DND-41 (cell line): ENCODE measurements at places on chromosomes 16 and 17.

DNA sequence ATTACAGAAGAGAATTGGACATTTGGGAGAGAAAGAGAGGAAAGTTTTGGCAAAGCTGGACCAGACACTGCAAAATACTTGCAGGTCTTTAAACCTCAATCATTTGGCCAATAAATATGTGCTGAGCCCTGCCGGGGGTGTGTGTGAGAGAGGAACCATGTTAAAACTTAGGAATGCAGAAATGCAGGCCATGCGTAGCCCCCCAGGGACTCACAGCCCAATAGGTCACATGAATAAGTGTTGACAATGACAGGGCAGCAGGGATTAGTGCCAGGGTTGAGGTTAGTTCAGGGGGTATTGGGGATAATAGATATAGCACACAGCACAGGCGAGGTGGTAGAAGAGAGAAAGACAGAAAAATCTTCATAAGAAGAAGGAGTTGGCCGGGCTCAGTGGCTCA, 113.3 kb upstream of the ADAMTS18 start:
- no peak for DNase-seq

GRCh38 chr17:16427020-16427419, 11.6 kb downstream of the TRPV2 start:
- DNase-seq = no peak

GRCh38 chr17:62827746-62828485, 19.8 kb upstream of the MARCHF10 start:
- no peak for DNase-seq

DNA sequence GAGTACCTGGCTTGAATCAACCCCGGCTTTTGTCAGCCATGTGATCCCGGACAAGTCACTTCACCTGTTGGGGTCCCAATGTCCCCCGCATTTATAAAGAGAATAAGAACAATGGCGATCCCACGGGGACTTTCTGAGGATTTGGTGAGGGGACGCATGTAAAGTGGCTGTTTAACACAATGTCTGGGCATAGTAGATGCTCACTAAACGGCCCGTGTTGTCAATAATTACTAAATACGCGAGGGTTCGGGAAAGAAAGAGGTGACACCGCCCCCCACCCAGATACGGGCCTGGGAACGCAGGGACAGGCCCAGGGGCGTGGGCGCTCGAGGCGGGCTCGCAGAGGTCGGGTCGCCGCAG, 1.8 kb downstream of the SYNGR3 start:
- DNase-seq = no peak

GRCh38 chr16:86120201-86121192, 221.5 kb downstream of the IRF8 start:
- no peak for DNase-seq

GRCh38 chr16:979859-980594, 1.5 kb upstream of the SOX8 start:
- DNase-seq = no peak

DNA sequence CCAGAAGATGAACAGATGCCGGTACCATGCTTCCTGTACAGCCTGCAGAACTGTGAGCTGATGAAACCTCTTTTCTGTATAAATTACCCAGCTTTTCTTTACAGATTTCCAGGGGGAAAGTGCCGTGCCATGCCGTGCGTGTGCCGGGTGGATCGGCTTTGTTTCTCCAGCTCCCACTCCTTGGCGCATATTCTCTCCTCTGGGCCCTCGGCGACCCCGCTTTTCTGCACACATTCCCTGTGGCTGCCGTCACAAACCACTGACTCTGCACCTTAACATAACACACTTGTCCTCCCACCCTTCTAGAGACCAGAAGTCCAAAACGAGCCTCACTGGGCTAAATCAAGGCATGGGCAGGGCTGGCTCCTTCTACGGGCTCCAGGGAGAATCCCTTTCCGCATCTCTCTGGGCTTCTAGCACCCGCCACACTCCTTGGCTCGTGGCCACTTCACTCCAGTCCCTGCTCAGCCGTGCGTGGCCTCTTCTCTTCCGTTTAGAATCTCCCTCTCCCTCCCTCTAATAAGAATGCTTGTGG, 164.9 kb downstream of the C16orf95 start:
- no peak for DNase-seq

DNA sequence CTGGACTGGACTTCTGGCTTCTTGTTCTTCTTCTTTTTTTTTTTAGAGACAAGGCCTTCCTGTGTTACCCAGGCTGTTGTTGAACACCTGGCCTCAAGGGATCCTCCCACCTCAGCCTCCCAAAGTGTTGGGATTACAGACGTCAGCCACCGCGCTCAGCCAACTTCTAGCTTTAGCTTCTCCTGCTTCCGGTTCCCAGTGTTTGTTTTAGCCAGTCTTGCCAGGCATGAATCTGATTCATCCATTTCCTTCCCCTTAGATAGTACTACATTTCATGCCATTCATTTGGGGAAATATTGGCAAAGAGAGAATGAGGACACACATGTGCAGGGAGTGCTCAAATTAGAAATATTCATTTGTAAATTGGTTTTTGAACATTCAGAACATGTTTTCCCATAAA, 12.1 kb upstream of the NDUFAB1 start:
- DNase-seq = no peak

GRCh38 chr16:34054137-34054536, 594.7 kb downstream of the TP53TG3F start:
- no peak for DNase-seq
